ENCODE measurements at places on chromosomes 11 and 22. TPM values are rescaled to one million over a fixed set of nuclear protein-coding genes. Genes with fewer than 3 reads are reported as not detected.

DNA sequence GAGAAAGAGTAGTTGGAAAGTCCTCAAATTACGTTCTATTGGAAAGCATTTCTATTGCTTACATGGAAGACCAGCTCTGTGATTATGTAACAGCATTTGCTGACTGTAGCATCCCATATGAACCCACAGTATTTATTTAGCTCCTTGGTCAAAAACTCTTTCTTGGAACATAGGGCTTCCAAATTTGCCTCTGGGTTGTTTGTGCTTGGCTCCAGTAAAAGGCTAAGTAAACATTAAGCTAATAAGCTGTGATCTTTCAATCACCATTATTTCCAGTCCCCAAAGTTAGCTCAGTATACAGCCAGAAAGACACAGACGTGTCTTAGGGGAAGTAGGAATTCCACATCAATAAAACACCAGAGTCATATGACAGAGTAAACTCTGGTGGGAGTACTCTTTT lies 668.8 kb downstream of the DLG2 start:
- DNase-seq = no peak

DNA sequence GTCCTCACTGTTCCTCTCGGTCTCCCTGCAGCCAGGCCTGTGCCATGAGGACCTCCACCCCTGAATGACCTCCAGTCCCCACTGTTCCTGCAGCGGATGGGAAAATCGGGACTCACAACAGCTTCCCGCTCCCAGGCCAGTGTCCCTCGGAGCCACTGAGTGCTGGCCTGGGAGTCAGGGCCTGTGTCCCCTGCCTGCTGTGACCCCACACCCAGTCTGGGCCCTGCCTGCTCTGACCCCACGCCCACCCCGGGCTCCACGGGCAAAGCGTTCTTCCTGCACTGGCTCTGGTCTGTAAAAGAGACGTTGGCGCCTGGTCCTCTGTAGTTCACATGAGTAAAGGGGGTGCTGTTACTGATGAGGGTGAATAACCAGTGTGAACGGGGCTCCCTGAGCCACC lies 73.0 kb upstream of the SHISAL1 start:
- no peak for DNase-seq

- DNase-seq = no peak
These were observed 53.9 kb downstream of the CTNND1 start for GRCh38 chr11:57815476-57815875.

GRCh38 chr11:26851696-26852095 lies 129.8 kb upstream of the SLC5A12 start:
- no peak for DNase-seq

Gene NXPE4
- not detected for total RNA-seq

Gene YPEL4
- 0.30 TPM for total RNA-seq

Gene RIMBP3B
- not detected for total RNA-seq

Gene OOSP4B
- not detected for total RNA-seq

All from tibial nerve (tissue), 4 donors.